ENCODE measurements at places on chromosomes 13 and 19. TPM values are rescaled to one million over a fixed set of nuclear protein-coding genes. Genes with fewer than 3 reads are reported as not detected.
A peak's percentile ranks its signal among the peaks of the same experiment; 100 is the strongest.

DNA sequence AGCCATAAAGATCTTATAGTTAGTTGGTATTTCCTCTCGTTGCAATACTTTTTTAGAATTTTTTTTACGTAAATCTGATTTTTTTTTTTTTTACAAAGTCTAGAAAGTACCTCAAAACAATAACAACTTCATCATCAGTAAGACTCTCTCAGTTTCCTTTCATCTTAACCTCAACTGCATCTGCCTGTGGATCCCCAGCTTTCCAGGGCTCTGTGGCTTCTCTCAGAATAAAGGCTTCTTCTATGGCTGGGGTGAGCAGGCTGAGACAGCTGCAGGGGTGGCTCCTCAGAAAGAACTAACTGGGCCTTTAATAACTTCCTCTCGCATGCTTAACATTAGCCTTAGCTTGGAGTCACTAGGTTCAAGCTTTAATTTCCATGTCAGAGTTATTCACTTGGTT lies 4.2 kb downstream of the ZNF506 start:
- H3K4me1 ChIP-seq = no peaks in the 10 kb centered on the region
- H3K36me3 ChIP-seq = peaks cover 34% of the 10 kb centered on the region
- H3K4me3 ChIP-seq = no peak overlapping the region
- no peaks in the 10 kb centered on the region for H3K27me3 ChIP-seq
- H3K27ac ChIP-seq = no peak overlapping the region
- DNase-seq = no peak

Gene NFIC
- total RNA-seq = 194 TPM

Gene ZNF264
- 183 TPM for total RNA-seq

Gene DLL3
- total RNA-seq = not detected

Gene PGLYRP2
- total RNA-seq = not detected

Gene RNF225
- total RNA-seq = not detected

Gene PRTN3
- not detected for total RNA-seq

GRCh38 chr19:7497292-7497691 lies 8.5 kb upstream of the PEX11G start:
- no peak overlapping the region for H3K4me3 ChIP-seq
- H3K27me3 ChIP-seq = no peaks in the 10 kb centered on the region
- no peak overlapping the region for H3K27ac ChIP-seq
- H3K36me3 ChIP-seq = no peaks in the 10 kb centered on the region
- H3K4me1 ChIP-seq = peaks cover 3% of the 10 kb centered on the region

DNA sequence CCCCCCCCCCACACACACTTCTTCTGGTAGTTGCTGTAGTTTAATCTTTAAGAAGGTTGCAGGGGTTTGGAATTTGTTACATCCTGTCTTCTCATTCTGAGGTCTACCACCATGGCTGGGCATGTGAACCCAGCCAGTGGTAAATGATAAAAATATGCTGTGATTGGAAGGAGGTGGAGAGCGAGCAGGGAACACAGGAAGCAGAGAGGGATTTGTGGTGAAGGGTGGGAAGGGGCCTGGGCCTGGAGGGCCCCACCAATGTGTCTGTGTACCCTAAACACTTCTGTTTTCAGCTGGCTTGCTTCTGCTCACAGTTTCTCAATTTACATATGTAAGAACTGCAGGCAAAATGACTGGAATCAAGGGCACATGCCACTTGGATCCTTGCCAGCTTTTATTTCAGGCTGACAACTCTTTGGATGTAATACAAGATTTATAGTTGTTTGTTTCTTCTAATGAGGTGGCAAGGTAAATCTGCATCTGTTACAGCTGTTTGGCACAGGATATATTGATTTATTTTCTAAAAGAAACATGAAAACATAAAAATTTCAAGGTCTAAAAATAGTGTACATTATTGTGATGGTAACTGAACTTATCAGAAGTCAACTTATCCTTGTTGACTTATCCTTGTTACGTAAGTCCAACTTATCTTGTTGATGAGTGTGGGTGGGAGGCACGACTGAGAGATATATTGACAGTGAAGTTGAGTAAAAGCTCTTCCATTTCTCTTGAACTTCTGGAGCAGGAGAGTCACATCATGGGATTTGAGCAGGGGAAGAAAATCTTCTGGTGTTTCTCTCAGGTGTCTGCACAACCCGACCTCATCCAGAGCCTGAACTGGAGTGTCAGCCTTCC lies 313.2 kb downstream of the SHISA2 start:
- H3K4me3 ChIP-seq = no peak overlapping the region
- no peaks in the 10 kb centered on the region for H3K36me3 ChIP-seq
- DNase-seq = no peak
- no peaks in the 10 kb centered on the region for H3K27me3 ChIP-seq
- no peaks in the 10 kb centered on the region for H3K4me1 ChIP-seq

DNA sequence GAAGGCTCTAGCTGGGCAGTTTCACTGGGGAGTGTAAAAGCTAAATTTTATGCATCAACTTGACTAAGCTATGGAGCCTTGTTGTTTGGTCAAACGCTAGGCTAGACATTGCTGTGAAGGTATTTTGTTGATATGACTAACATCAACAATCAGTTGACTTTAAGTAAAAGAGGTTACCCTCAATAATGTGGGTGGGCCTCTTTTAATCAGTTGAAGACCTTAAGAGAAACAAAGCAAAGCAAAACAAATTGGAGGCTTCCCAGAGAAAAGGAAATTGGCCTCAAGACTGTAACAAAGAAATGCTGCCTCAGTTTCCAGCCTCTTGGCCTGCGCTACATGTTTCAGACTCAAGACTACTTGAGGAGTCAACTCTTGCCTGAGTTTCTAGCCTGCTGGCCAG lies 50.0 kb upstream of the TSC22D1 start:
- H3K27ac ChIP-seq = no peak overlapping the region
- no peaks in the 10 kb centered on the region for H3K4me1 ChIP-seq
- H3K36me3 ChIP-seq = no peaks in the 10 kb centered on the region
- H3K27me3 ChIP-seq = no peaks in the 10 kb centered on the region
- no peak overlapping the region for H3K4me3 ChIP-seq
- no peak for DNase-seq

GRCh38 chr19:33437821-33438671 lies 64.5 kb downstream of the CEBPG start:
- no peak for DNase-seq
- H3K4me1 ChIP-seq = no peaks in the 10 kb centered on the region
- H3K4me3 ChIP-seq = no peak overlapping the region

DNA sequence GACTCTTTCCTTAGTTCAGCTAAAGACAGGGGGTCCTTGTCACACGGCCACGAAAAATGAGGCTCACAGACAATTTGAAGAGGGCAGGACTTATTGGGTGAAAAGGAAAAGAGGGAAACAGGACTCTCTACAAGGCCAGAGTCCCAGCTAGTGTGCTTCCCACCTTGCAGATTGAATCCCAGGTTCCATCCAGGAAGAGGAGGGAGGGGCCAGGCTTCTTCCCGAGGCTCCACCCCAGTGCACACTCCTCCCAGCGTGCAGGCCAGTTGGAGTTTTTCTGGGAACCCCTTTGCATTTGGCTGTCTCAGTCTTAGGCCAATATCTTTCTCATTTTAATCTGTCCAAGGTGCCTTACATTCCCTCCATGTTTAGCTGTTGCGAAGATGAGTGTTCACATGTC lies 106.8 kb downstream of the DNAJC3 start:
- no peak overlapping the region for H3K4me3 ChIP-seq
- H3K27ac ChIP-seq = peak overlapping the region; percentile 24
- peaks cover 8% of the 10 kb centered on the region for H3K4me1 ChIP-seq
- peaks cover 7% of the 10 kb centered on the region for H3K36me3 ChIP-seq

GRCh38 chr13:98997011-98997730 lies 19.3 kb upstream of the DOCK9 start:
- no peaks in the 10 kb centered on the region for H3K27me3 ChIP-seq
- no peaks in the 10 kb centered on the region for H3K36me3 ChIP-seq
- peaks cover 7% of the 10 kb centered on the region for H3K4me1 ChIP-seq
- H3K27ac ChIP-seq = no peak overlapping the region
- DNase-seq = no peak
- H3K4me3 ChIP-seq = no peak overlapping the region

Gene RNASEH2B
- total RNA-seq = 60.5 TPM

GRCh38 chr13:111602874-111603273 lies 282.4 kb downstream of the TEX29 start:
- no peaks in the 10 kb centered on the region for H3K27me3 ChIP-seq
- DNase-seq = no peak
- H3K36me3 ChIP-seq = no peaks in the 10 kb centered on the region

DNA sequence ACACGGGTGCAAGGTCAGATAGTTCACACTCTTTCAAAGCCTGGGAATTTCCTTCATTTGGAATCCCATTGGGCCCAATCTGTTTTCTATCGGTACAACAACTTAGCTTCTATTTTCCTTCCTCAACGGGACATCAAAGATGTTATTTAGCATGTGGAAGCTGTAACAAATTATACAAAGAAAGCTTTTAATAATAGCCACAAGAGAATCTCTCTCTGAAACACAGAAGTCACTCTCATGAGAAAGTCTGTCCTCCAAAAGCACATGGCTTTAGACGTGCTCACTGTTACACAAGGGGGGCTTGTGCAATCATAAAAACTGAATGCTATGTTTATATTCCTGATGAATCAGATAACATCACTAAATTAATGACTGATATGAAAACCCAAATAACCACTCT lies 28.9 kb upstream of the CYSLTR2 start:
- no peaks in the 10 kb centered on the region for H3K36me3 ChIP-seq
- no peaks in the 10 kb centered on the region for H3K4me1 ChIP-seq
- no peaks in the 10 kb centered on the region for H3K27me3 ChIP-seq
- no peak overlapping the region for H3K4me3 ChIP-seq
- no peak for DNase-seq

DNA sequence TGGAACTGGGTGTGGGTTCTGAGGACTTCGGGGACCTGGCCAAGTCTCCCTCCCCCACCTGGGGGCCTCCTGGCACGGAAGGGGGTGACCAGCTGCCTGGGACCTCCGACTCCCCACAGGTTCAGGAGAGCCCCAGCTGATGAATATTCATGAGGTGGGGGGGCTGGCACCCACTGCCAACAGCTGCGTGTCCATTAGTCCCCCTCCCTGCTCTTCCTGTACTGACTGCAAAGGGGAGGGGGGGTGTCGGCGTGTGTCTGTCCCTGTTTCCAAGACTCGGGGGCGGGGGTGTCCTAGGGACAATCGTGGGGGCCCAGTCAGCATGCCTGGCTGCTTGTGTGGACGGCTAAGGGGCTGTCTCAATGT lies 10.6 kb upstream of the NFIX start:
- no peak for DNase-seq
- H3K4me3 ChIP-seq = no peak overlapping the region
- H3K36me3 ChIP-seq = no peaks in the 10 kb centered on the region
- peaks cover 5% of the 10 kb centered on the region for H3K4me1 ChIP-seq
- H3K27me3 ChIP-seq = no peaks in the 10 kb centered on the region

DNA sequence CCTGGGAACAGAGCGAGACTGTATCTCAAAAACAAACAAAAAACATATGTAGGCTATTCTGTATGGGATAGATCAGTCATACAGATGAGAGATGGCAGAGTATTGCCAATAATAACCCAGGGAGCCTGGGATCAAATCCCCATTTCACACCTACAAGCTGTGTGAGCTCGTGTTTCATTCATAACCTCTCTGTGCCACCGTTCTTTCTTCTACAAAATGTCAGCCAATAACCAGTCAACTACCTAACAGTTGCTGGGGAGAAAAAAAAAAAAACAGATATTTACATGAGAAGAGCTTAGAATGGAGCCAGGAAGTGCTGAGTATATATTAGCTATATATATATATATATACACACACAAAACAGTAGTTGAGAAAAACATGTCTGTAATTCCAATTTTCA lies 6.5 kb upstream of the IFNL2 start:
- H3K27ac ChIP-seq = no peak overlapping the region
- no peak overlapping the region for H3K4me3 ChIP-seq
- no peaks in the 10 kb centered on the region for H3K36me3 ChIP-seq
- no peaks in the 10 kb centered on the region for H3K4me1 ChIP-seq

DNA sequence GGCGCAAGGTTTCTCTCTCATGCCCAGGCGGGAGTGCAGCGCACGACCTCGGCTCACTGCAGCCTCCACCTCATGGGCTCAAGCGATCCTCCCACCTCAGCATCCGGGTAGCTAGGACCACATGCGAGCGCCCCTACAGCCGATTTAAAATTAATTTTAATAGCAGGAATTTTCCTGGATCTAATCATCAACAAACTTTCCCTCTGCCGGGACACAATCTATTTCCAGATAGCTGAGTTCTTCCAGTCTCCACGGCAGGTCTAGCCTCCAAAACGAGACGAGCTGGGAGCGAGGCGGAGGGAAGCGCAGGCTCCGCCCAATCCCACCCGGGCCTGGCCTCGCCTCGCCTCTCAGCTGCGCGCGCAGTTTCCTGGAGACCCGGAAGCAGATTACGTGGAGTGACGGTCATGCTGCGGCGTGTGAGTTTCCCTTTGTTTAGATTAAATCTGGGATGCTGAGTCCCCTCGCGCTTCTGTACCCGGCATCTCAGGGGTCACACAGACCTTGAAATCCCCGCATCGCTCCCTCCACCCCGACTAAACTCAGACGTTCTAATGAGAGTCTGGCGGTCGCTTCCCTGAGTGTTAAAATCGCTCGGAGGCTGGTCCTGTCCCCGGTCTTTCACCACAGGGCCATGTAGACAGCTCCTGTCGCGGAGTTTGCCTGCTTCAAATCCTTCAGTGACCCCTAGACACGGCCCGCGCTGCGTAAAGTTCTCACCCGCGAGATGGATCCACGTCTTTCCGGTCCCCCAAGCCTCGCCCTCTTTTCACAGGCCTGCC lies at the start of gene ZNF880:
Gene ZNF880, plus strand, starts transcription at position 365 of the 782 bp plus-strand sequence. Its CDS starts 43 bp downstream, at position 408.
- H3K4me3 ChIP-seq = peak within 1 kb of the TSS; percentile 94
- H3K36me3 ChIP-seq = peaks cover 42% of the 10 kb centered on the region
- H3K27ac ChIP-seq = peak within 1 kb of the TSS; percentile 100
- no peaks in the 10 kb centered on the region for H3K27me3 ChIP-seq
- peak; percentile 55 for DNase-seq

DNA sequence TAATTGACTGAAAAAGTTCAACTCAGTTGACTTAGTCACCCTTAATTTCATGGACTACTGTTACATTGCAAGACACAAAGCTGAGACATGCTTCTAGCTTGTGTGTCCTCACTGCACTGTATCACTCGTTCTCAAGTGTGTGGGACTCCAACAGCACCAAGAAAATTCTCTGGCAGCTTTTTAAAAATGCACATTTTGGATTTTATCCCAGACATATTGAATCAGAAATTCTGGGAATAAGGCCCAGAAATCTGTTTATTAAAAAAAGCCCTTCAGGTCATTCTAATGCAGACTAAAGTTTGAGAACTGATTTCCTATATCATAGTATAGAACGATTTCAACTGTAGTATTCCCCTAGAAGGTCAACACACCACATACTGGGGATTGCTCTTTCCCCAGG lies 1485.3 kb downstream of the PCDH9 start:
- no peak overlapping the region for H3K27ac ChIP-seq
- no peaks in the 10 kb centered on the region for H3K27me3 ChIP-seq
- no peak for DNase-seq
- H3K4me3 ChIP-seq = no peak overlapping the region

Gene UGGT2
- 26.0 TPM for total RNA-seq

- peaks cover 29% of the 10 kb centered on the region for H3K4me1 ChIP-seq
- H3K27me3 ChIP-seq = no peaks in the 10 kb centered on the region
- DNase-seq = no peak
- H3K27ac ChIP-seq = peak overlapping the region; percentile 81
These were observed 855 bp downstream of the LYL1 start for GRCh38 chr19:13101590-13102415.

DNA sequence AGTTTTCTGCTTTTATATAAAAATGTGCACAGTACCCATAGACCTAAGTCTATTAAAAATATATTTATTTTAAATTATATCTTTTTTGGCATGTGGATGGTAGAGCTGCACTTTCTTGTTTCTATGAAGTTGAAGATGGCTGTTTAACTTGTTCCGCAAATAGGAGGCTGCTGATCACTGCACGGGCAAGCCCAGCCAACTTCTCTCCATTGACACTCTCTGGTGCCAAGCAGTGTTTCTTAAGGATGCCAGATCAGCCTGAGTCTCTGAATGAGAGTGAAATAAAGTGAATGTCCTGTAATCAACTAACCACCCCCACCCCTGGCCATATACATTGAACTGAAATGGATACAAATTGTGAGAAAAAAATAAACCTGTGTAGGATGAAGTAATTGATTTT lies 202.9 kb upstream of the KLHL1 start:
- no peak overlapping the region for H3K4me3 ChIP-seq
- no peak overlapping the region for H3K27ac ChIP-seq
- no peaks in the 10 kb centered on the region for H3K4me1 ChIP-seq

Gene ZNF556
- not detected for total RNA-seq
